HuH-7.5 (cell line): ENCODE measurements at places on chromosomes 12 and 14.
A peak's percentile ranks its signal among the peaks of the same experiment; 100 is the strongest.

- no peak for DNase-seq
These were observed 212.2 kb downstream of the KIF26A start for GRCh38 chr14:104350463-104351185.

GRCh38 chr12:12356896-12357718 is at the start of gene BORCS5:
Gene BORCS5 (plus strand): TSS chr12:12357078. CDS start chr12:12357452, 374 bp downstream.
- peak; percentile 81 for DNase-seq

DNA sequence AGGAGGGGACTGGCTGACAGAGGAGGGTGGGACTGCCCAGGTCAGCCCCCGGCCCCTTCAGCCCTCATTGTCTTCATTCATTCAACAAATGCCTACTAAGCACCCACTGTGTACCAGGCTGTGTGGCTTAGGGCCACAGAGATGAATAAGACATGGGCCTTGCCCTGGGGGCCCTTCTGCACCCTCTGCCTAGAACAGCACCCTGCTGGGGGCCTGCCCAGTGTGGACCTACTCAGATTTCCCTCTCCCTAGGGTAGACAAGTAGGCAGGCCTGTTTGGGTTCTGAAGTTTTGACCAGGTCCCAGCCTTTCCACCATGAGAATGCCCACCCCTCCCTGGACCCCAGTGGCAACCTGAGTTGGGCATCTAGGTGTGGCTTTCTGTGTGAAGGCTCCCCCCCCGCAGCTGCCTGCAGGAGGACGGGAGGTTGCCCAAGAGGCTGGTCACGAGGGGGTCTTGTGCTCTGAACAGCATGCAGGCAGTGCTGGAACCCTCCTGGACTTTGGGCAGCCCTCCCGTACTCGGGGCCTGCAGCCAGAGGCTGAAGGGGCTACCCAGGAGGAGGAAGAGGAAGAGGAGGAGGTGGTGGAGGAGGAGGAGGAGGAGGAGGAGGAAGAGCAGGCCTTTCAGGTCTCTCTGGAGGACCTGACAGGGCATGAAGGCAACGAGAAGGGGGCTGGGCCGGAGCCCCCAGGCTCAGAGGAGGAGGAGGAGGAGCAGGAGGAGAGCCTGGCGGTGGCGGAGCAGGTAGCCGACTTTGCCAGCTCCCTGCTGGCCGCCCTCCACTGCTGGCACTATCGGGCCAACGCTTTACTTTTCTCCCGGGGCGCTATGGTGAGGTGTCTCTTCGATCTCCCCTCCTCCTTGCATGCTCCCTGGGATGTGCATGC is 33.4 kb downstream of the PLEKHG3 start:
- DNase-seq, result no peak

DNA sequence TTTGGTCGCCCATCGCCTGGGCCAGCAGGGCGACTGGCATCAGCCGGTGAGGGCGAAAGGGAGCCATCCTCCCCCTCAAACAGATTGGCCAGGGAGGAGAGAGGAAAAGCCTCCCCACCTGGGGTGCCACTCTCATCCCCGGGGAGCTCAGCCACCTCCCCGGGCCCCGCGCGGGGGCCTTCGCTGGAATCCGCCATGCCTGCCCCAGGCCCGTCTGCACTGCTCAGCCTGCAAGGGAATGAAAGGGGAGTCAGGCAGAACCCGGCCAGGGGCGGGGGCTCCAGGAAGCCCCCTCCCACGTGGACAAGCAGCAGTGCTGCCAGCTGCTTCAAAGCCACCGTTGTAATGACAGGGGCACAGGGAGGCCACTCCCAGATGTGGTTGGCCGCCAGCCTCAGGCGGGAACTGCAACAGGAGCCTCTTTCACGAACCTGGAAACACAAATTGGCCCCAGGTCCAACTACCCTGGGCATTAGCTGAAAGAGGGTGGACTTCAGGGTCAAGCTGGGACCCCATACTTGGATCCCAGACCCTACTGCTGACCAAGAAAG is 18.5 kb downstream of the TRPV4 start:
- no peak for DNase-seq

DNA sequence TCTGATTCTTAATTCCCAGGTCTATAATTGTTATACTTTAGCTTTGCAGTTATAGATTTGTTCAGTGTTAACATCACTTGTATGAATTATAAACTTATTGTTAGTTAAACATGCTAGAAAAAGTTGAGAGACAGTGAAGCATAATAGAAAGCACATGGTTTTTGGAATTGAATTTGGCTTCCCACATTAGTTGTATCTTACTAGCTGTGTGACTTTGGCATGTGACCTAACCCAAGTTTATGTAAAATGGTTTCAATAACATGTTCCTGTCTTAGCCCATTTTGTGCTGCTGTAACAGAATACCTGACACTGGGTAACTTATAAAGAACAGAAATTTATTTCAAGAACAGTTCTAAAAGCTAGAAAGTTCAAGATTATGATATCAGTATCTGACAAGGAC is 146.3 kb downstream of the PDE3A start:
- DNase-seq, result no peak

DNA sequence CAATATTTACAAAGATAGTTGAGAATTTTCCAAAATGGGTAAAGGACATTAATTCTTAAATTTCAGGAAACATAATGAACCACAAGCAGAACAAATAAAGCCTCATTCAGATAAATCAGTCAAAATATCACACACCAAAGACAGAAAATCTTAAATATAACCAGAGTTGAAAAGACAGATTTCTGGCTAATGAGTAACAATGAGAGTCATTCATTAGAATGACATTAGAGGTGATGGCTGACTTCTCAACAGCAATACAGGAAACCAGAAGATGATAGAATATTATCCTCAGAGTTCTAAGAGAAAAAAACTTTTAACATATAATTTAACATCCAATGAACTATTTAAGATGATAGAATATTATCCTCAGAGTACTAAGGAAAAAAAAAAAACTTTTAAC is 124.2 kb downstream of the DENND5B start:
- no peak for DNase-seq

- DNase-seq, result no peak
These were observed 277.7 kb downstream of the TMTC2 start for GRCh38 chr12:82964446-82964845.

- no peak for DNase-seq
These were observed 93.4 kb upstream of the HOXC13 start for GRCh38 chr12:53844994-53845844.

- DNase-seq, result no peak
These were observed 31.9 kb downstream of the SERPINA1 start for GRCh38 chr14:94356379-94357056.

GRCh38 chr12:98418357-98419075 is 96.9 kb upstream of the TMPO start:
- no peak for DNase-seq

DNA sequence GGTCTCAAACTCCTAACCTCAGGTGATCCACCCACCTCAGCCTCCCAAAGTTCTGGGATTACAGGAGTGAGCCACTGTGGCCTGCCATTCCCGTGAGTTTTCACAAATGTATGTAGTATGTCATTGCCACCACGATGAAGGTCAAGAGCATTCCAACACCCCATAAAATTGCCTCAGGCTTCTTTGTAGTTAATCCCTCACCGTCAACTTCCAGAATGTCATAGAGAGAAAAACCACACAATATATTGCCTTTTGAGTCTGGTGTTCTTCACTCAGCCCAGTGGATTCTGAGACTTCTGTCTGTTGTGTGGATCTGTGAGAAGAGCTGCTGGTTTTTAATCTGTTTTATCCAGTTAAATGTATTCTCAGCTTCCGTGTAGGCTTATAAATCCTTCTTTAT is 12.6 kb upstream of the CFAP251 start:
- DNase-seq, result no peak

- no peak for DNase-seq
These were observed 518.7 kb upstream of the MGAT4C start for GRCh38 chr12:86774841-86775388.

- no peak for DNase-seq
These were observed 81.1 kb upstream of the CCDC198 start for GRCh38 chr14:57574617-57575288.

DNA sequence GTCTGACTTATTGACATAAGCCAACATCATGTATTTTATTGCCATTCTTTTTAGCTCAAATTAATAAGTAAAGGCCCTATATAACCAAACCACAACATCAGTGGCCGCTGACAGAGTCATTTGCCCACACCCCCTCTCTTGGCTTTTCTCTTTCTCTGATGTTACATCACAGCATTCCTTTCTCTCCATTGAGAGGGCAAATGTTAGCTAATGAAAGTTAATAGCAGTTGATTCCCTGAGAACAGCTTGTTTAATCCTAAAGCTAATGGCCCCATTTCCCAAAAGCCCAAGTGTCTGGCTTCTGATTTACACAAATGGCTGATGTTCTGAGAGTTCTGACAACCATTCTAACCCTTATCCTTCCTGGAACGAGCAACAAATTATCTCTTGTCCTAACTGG is 308.8 kb downstream of the SNAPC1 start:
- no peak for DNase-seq

GRCh38 chr12:54562750-54563356 is 13.5 kb downstream of the PDE1B start:
- no peak for DNase-seq

DNA sequence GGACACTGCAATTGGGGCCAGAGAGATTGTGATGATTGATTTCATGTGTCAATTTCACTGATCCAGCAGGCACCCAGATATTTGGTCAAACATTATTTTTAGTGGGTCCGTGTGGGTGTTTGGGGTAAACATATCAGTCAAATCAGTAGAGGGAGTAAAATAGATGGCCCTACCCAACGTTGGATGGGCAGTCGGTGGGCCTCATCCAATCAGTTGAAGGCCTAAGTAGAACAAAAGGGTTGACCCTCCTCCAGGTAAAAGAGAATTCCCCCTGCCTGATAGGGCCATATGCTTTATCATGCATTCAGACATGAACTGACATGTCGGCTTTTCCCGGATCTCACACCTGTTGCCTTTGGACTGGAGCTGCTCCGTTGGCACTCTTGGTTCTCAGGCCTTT is 195.1 kb upstream of the CAND1 start:
- DNase-seq, result no peak

DNA sequence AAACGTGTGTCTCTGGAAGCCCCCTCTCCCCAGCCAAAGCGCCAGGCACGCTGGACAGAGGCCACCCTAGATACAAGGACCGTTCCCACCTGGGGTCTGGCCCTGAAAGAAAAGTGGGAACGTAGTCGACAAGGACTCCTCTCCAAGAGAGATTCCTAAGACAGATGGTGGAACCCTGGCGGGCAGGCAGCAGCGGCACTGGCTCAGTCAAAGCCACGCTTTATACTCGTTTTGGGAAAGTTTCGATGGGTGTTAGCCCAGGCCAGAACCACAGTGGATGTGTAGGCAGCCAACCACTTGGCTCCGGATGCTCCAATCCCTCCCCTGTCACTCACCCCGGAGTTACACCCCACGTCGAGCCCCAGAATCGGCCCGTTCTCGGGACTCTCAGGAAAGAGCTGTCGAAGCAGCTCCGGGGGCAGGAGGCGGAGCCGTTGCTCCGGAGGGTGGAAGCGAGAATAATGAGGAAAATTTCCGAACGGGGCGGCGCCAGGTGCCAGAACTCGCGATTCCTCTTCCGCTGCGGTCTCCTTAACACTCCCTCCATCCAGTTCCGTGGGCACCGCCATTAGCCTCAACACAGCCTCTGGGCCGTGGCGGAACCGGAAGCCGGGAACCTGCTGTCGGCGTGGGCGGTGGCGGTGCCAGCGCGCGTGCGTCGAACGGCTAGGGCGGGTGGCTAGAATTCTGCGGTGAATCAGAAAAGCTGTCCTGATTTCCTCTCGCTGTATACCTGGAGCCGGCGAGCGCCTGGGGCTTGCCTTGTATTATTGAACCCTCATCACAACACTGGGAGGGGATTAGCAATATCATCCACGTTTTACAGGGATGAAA is at the start of gene BCDIN3D:
Gene BCDIN3D (minus strand): TSS at position 588 of the 834 bp plus-strand sequence. CDS start 19 bp downstream, at position 569.
- peak; percentile 74 for DNase-seq

DNA sequence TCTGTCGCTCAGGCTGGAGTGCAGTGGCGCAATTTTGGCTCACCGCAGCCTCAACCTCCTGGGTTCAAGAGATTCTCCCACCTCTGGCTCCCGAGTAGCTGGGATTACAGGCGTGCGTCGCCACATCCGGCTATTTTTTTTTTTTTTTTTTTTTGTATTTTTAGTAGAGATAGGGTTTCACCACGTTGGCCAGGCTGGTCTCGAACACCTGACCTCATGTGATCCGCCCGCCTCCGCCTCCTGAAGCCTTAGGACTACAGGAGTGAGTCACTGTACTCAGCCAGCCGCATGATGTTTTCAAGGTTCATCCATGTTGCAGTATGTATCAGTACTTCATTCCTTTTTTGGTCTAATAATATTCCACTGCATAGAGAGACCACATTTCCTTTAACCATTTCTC is 2.4 kb upstream of the RNF34 start:
- DNase-seq, result no peak

- DNase-seq, result no peak
These were observed 27.9 kb upstream of the ATP2A2 start for GRCh38 chr12:110253176-110253575.

DNA sequence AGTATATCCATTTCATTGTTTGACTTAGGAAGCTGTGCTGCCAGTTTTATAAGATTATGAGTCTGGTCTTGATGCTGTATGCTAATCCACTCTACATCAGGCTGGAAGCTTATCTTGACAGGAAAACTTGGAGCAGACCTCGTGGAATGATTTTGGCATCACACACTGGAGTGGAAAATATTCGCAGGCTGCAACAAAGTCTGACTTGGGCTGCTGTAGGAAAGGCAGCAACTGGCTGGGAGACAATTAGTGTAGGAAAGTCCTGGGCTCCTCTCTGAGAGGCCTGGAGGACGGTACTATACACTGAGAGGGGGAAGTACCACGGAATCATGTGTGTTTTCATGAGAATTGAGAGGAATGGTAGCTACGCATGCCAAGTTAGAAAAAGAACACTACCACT is 383.7 kb downstream of the ETNK1 start:
- no peak for DNase-seq

DNA sequence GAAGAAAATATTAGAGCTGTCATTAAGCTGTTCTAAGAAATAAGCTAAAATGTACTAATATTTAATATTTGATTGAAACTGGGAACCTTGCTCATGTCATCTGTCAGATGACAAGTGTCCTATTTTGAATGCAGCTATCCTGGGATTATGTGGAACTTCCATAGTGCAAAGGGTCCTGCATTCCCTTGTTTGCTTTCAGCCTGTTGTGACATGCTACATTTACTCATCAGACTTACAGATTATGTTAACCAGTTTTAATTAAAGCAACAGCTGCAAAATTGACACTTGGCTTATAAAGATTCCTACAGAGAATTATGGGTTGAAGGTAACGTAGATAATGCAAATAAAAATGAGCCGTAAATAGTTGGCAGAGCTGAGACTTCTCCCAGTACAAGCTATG is 458.4 kb upstream of the RGS6 start:
- no peak for DNase-seq

GRCh38 chr12:2413999-2414792 is 361.4 kb downstream of the CACNA1C start:
- no peak for DNase-seq

DNA sequence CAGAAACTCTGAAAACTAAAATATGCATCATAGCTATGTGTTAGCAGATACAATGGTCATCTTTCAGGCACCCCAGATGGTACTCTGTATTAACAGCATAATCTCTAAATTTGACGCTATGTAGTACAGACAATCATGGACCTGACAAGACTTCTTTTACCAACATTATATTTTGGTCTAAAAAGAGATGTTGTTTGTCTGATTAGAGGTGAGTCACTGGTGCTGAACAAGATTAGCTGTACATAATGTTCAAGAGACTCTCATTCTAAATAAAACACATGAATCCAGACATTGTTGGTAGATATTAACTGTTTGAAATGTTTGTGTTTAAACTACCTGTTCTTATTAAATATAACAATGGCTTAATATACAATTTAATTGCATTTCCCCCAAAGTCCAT is 146.4 kb upstream of the LMNTD1 start:
- DNase-seq, result no peak
